D341Med (cell line): ENCODE measurements at places on chromosomes 4 and X.

- no peak for DNase-seq
These were observed 54.6 kb downstream of the C4orf50 start for GRCh38 chr4:5963611-5964010.

DNA sequence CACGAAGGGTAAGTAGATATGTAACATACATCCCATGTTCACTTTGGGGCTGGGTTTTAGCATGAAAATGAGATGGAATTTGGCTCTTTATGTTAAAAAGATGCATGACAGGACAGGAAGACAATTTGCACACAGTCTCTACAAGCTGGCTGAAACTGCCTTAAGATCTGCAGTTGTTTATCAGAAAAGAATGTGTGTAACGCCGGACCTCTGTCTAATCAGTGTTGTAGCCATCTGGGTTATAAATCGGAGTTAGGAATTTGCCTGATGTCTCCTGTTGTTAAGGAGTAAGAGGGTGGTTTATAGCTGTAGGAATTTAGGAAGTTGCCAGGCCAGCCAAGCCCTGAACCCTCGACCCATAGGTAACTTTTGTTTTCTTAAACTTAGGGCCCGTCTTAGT, 562.9 kb upstream of the FAT1 start:
- no peak for DNase-seq

- no peak for DNase-seq
These were observed 58.8 kb upstream of the RAP2C start for GRCh38 chrX:132277953-132278614.

GRCh38 chr4:114318309-114318708, 280.3 kb upstream of the UGT8 start:
- no peak for DNase-seq

DNA sequence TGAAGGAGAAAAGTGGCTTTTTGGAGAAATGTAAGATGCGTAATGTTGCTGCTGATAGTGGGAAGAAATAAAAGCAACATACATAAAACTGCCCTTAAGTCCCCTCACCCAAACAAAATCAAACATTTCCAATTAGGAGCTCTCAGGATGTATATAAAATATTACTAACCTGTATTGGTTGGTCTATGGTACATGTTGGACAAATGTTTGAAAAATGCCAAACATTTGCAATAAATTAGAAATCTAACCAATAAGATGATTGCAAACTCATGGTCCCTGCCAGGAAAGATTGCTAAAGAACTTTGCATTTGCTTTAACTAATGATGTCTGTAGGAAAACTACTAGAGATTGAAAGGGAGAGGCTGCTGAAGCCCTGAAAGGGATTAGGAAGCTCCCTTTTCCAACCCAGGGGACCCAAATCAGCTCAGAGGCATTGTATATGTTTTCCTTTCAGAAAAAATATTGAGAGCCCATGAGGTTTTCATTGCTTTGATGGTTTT, 1.8 kb downstream of the SFRP2 start:
- DNase-seq, result no peak

DNA sequence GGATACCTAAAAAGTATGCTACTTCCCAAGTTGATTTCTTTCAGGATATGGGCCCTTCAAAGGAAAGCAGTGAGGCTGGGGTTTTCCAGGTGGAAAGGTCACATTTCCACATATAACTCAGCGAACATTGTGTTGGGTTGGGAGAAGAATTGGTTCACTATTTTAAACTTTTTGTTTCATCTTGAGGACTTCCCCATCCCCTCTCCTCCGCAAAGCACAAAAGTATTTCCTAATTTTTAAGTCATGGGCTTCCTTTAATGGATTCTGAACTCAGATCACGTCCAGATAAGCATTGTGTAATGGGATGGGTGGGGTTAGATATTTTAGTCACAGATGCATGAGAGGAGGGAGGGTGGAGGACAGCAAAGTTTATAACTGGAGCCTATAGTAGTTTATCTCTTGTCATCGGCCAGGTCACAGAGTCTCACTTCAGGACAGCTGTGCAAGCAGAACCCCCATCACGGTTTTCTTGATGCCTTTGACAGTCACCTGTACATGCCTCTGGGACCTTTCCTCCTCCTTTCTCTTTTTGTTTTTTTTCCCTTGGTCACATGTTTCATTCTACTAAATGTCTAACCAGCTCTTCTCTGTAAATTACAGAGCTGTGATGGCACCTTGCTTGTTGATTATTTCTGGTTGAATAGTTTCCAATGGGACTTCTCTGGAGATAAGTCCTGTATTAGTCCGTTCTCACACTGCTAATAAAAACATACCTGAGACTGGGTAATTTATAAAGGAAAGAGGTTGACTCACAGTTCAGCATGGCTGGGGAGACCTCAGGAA, 115.4 kb downstream of the PTTG2 start:
- no peak for DNase-seq

- no peak for DNase-seq
These were observed 107.6 kb downstream of the AFAP1 start for GRCh38 chr4:7831858-7832730.

DNA sequence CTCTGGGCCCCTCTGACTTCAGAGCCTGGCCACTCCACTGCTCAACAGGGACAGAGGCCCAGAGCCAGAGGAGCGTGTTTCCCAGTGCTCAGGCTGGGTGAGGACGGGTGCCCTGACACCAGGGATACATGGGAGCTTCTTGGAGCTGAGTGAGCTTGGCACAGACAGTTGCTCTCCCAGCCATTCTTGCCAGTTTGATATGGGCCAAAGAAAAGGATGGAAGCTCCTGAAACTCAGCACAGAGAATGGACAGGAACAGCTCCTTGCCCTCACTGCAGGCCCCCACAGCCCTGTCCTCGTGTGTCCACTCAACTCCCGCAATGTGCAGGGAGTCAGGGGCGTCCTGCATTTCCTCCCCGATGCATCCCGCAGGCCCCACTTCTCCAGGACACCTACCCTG, 38.8 kb downstream of the NSG1 start:
- peak; percentile 16 for DNase-seq

DNA sequence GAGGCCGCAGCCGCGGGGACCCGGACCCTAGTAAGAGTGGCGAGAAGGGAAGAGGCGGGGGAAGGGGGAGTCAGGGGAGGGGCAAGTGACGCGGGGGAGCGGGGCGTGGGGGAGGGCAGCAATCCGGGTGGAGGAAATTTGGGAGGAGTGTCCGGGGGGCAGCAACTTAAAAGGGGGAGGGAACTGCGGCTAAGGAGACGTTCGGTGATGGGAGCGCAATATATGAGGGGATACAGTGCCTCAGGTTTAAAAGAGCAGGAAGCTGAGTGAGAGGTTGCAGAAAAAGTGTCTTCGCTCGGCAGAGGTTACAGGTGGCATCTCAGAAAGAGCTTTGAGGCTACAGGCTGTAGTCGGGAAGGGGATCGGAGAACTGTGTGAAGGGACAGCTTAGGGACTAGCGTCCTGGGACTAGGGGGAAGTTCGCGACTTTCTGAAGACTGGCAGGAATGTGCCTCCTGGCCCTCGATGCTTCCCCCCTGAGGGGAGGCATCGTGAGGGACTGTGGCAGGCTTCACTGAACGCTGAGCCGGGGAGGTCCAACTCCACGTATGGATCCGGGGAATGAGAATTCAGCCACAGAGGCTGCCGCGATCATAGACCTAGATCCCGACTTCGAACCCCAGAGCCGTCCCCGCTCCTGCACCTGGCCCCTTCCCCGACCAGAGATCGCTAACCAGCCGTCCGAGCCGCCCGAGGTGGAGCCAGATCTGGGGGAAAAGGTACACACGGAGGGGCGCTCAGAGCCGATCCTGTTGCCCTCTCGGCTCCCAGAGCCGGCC, 519 bp downstream of the FOXO4 start:
- no peak for DNase-seq

DNA sequence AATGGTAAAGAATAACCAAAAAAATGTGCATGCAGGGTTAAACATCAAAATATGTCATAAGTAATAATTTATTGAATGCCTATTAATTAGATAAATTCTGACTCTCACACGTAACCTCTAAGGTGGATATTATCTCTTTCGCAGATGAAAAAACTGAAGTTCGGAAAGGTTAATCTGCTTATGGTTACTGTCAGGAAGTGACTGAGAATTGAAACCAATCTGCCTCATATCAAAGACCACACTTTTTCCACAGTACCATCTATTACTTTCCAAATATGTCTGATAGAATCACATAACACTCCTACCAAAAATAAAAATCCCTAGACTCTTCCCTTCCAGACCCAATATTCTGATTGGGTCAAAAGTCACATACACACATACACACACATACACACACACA, 6.2 kb downstream of the CHIC2 start:
- DNase-seq, result no peak

- DNase-seq, result no peak
These were observed 1.5 kb downstream of the ABCE1 start for GRCh38 chr4:145099653-145100052.

DNA sequence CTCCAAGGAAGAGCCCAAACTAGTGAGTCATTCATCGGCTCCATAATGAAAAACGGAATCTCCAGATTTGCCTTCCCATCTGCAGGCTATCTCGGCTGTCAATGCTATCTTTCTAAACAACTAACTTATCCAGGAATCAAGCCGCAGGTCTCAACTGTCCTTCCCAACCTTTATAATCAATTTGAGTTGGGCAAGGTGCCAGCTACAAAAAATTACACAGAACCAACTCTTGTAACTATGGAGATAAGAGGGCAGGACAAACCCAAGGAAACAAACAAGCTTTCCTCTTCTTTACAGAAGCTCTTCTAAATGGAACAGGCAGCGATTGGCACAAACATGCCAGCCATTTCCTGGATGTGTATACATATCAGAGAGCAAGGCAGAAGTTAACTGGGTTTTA, 61.2 kb upstream of the RAI2 start:
- no peak for DNase-seq

GRCh38 chrX:43604753-43605152, 51.3 kb upstream of the MAOA start:
- no peak for DNase-seq

DNA sequence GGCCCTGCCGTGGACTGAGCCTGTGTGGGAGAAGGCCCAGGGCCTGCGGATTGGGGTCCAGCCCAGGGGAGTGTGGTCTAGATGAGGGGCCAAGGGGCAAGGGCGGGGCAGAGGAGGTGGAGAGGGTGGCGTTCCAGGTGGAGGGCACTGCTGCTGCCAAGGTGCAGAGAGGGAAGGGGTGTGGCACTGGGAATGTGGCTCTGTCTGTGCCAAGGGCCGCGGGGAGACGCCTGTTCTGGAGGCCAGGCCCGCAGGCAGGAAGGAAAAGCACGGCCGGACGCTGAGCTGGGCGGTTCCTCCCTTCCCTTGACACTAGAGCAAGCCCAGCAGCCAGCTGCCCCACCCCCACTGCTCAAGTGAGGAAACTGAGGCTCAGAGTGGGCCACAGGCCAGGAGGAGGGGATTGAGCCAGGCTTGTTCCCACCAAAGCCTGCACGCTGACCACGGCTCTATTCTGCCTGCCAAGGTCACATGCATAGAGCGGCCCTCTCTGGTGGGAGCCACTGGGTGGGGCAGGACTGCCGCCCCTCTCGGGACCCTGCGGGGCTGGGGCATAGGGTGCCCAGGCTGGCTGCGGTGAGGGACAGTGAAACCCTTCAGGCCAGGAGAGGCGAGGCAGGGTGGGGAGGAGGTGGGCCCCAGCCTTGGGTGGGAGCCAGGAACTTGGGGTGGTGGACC, 13.0 kb downstream of the SH3BP2 start:
- DNase-seq, result no peak

- no peak for DNase-seq
These were observed 2.1 kb downstream of the KLHL34 start for GRCh38 chrX:21655901-21656586.

DNA sequence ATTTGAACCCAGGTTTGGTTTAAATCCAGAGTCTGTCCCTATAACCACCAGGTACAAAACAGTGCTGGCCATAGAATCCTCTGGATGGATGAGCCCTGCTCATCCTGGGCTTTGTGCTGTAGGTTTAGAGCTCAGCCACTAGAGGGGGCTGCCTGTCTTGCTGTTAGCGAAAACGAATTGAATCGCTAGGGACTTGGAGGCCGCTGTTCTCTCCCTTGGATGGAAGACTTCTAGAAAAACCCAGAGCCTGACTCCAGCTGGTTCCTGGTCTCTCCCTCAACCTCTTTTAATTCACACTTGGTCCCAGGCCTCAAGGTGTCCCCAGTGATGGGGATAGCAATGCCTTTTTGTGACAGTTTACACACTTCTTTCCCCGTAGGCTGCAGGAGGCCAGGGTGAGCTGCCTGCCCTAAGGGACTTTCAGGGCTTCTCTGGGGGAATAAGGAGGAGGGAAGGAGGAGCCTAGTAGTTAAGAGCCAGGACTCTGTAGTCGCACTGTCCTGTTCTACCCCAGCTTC, 8.7 kb downstream of the RIPPLY1 start:
- peak; percentile 67 for DNase-seq

GRCh38 chr4:77393996-77394395, 211.6 kb upstream of the CXCL13 start:
- no peak for DNase-seq

DNA sequence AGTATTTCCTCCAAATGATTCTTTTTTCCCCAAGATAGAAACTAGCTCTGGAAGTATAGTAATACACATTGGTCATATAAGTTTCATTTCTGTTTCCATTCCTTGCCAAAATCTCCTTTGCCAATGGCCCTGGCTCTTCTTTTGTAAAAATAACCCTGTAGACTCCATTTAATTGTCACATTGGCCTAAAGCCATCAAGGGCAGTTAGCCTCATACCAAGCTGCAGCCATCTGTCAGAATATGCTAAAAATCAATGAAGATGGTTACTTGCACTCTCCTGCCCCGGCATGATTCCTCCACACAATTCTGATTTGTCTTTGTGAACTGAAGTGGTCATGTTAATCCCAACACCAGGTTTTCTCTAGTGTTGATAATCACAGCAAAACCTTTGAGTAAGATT, 380.5 kb downstream of the SH2D1A start:
- no peak for DNase-seq

DNA sequence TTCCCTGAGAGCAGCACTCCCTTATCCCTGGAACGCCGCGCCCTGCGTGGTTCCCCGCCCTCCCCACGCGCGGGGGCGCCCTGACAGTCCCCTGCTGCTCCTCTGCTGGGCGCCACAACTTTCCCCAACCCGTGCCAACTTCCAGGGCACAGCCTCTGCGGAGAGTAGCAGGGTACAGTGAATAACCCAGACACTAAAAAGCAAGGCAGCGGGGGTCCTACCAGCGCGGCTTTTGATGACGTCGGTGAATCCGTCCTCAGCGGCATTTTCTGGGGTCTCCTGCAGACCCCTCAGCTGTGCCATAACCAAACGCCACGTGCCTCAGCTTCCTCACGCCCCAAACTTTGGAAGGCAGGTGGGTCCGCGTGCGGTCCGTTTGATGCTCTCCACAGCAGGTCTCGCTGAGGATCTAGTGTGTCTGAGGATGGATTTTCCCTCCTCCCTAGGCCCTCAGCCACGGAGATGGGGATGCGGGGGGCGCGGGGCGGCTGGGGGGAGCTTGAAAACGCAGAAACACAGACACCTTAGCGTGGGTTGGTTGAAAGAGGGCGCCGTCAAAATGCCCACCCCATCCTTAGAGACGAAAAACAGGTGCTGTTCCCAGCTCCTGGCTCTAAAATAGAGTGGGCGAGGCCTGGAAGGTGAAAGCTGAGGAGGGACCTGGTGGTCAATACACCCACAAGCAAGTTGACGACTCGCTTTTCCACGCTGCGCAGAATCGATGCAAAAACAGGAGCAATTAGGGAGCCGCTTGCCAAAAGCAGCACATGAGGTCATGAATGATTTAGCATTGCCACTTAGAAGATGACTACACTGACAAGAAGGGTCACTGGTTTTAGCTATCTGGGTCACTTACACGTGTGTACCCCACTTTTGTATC, 405.6 kb downstream of the FAM47A start:
- DNase-seq, result no peak

GRCh38 chrX:19697416-19697815, 182.1 kb upstream of the MAP3K15 start:
- no peak for DNase-seq
